Activated CD4-positive, alpha-beta memory T cell treated with anti-CD3 and anti-CD28 coated beads, Interleukin-2, amount 10 ng/mL, durations not matched to agents 7 days and 5 days (primary cell): ENCODE measurements at places on chromosomes 6 and 20. TPM values are rescaled to one million over a fixed set of nuclear protein-coding genes. Genes with fewer than 3 reads are reported as not detected.

C6orf132 gene
- total RNA-seq: 0.05 TPM

TRIM40 gene
- not detected for total RNA-seq

GJA10 gene
- total RNA-seq: 3.5 TPM

GPRC6A gene
- not detected for total RNA-seq

HCRTR2 gene
- total RNA-seq: not detected

CST4 gene
- not detected for total RNA-seq

ADGRF5 gene
- total RNA-seq: not detected

TFAP2C gene
- total RNA-seq: not detected

BHLHE23 gene
- total RNA-seq: not detected

GRCh38 chr6:121767211-121767610 is 331.8 kb downstream of the GJA1 start:
- peaks cover 3% of the 10 kb centered on the region for H3K4me1 ChIP-seq
- H3K36me3 ChIP-seq: no peaks in the 10 kb centered on the region
- no peak for DNase-seq
- H3K4me3 ChIP-seq: no peak overlapping the region
- no peak overlapping the region for H3K27ac ChIP-seq

DNA sequence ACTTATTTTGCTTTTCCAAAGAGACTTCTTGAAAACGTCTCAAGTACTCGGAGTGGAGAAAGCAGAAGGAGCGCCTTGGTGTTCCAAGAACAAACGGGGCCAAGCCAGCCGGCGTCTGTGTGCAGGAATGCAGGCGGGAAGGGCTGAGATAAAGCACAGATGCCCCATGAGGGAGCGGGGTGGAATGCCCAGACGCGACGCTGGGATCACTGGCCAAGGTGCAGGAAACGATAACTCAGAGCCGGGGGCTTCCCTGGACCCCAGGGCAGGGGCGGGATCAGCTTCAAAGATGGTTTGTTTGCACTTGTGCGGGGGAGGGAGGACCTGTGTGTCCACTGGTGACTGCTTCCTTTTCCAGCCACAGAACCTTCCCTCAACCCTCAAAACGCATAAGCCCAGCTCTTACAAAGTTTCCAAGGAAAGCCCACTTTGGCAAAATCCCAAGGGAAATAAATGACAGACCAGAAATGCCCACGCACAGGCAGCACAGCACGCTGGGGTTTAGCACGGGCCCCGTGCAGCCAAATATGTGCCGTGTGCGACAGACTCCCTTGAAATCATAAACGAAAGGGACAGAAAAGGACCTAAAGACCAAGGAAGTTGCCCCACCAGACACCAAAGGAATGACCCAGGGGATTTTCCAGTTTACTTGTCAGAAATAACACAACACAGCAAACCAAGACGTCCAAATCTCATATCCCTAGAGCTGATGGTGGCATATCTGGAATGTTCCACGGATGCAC is 113.9 kb downstream of the NFATC2 start:
- peaks cover 89% of the 10 kb centered on the region for H3K4me1 ChIP-seq
- DNase-seq: no peak
- peaks cover 76% of the 10 kb centered on the region for H3K36me3 ChIP-seq
- no peak overlapping the region for H3K4me3 ChIP-seq
- H3K27ac ChIP-seq: peak overlapping the region; percentile 63

- no peak overlapping the region for H3K27ac ChIP-seq
- no peak overlapping the region for H3K4me3 ChIP-seq
- H3K27me3 ChIP-seq: no peaks in the 10 kb centered on the region
- no peaks in the 10 kb centered on the region for H3K4me1 ChIP-seq
- no peak for DNase-seq
Measured at GRCh38 chr6:81988871-81989270, 236.4 kb upstream of the TENT5A start.

DNA sequence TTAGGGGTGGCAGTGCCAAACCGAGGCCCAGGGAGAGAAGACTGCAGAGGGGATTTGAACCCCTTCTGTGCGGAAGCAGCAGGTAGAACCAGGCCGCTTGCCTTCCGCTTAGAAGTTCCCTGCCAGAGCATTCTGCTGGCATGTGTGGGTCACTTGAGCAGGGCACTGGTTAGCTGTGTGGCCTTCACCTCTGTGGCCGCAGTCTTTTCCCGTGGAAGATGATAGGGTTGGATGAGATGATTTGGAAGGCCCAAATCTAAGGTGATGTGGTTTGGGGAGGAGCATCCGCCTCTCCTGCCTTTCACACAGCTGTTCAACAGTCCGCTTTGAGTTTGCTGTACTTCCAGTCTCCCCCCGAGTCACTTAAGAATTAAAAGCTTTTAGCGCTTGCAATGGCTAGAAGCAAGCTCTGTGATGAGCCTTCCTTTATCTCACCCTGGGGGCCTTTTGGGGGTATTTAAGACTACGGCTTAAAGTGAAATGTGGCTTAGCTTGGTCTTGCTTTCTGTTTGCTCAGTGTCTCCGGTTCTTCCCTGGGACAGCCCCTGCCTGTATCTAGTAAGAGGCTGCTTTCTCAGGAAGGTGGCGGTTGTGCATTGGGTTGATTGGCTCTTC is 743 bp downstream of the CMTR1 start:
- H3K4me3 ChIP-seq: peak overlapping the region; percentile 89
- peaks cover 2% of the 10 kb centered on the region for H3K27me3 ChIP-seq
- H3K36me3 ChIP-seq: peaks cover 46% of the 10 kb centered on the region
- H3K27ac ChIP-seq: peak overlapping the region; percentile 96
- DNase-seq: peak; percentile 57
- H3K4me1 ChIP-seq: peaks cover 51% of the 10 kb centered on the region

GRCh38 chr6:143074670-143075318 is 14.1 kb downstream of the AIG1 start:
- H3K36me3 ChIP-seq: peaks cover 17% of the 10 kb centered on the region
- no peak for DNase-seq
- H3K4me1 ChIP-seq: peaks cover 1% of the 10 kb centered on the region
- H3K4me3 ChIP-seq: no peak overlapping the region

GRCh38 chr6:32614366-32615081 is 22.7 kb upstream of the HLA-DQA1 start:
- DNase-seq: no peak
- no peak overlapping the region for H3K27ac ChIP-seq
- H3K27me3 ChIP-seq: no peaks in the 10 kb centered on the region
- H3K36me3 ChIP-seq: peaks cover 18% of the 10 kb centered on the region
- peaks cover 16% of the 10 kb centered on the region for H3K4me1 ChIP-seq

GRCh38 chr6:2433266-2433665 is 187.9 kb upstream of the GMDS start:
- no peak for DNase-seq
- peaks cover 1% of the 10 kb centered on the region for H3K27me3 ChIP-seq
- no peak overlapping the region for H3K27ac ChIP-seq
- H3K4me1 ChIP-seq: no peaks in the 10 kb centered on the region
- no peaks in the 10 kb centered on the region for H3K36me3 ChIP-seq
- H3K4me3 ChIP-seq: no peak overlapping the region

- no peak overlapping the region for H3K27ac ChIP-seq
- DNase-seq: peak; percentile 43
- no peaks in the 10 kb centered on the region for H3K36me3 ChIP-seq
- no peaks in the 10 kb centered on the region for H3K27me3 ChIP-seq
- H3K4me1 ChIP-seq: peaks cover 8% of the 10 kb centered on the region
Measured at GRCh38 chr6:170160031-170160627, 130.7 kb downstream of the DLL1 start.

DNA sequence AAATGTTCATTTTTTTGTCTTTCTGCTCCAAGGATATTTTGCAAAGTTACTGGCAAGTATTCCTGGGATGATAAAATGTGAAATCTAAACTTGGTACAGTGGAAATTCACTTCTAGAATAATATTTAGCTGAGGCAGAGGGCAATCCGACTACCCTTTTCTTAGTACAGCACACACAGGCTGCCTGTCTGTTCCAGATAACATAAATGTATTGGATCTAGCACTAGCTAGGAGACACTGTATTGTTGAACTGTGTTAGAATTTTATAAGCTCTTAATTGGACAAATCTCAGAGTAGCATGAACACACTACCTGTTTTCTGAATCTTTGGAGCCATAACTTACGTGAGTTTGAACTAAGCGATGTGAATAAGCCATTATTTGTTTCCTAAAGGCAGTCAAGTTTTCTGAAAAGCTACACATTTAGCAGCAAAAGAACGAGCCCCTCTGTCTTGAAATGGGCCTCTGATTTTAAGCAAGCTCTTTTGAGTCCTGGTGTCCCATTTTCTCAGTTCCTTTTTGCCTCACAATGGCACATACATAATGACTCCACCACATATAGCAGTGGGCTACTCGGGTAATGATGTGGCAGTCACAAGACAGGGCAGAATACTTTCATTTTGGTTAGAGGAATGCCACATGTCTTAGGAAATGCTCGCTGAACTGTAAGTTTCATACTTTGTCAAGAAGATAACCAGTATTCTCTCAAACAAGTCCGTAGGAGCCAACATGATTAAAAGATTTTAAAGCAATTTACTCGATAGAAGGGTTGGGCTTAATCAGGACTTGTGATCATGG is 116.5 kb upstream of the ESR1 start:
- peak; percentile 46 for DNase-seq
- peaks cover 6% of the 10 kb centered on the region for H3K36me3 ChIP-seq

- no peak for DNase-seq
- H3K4me3 ChIP-seq: no peak overlapping the region
- no peak overlapping the region for H3K27ac ChIP-seq
- H3K27me3 ChIP-seq: peaks cover 38% of the 10 kb centered on the region
- H3K4me1 ChIP-seq: peaks cover 8% of the 10 kb centered on the region
- H3K36me3 ChIP-seq: no peaks in the 10 kb centered on the region
Measured at GRCh38 chr20:31969991-31970390, 2.0 kb downstream of the XKR7 start.

DNA sequence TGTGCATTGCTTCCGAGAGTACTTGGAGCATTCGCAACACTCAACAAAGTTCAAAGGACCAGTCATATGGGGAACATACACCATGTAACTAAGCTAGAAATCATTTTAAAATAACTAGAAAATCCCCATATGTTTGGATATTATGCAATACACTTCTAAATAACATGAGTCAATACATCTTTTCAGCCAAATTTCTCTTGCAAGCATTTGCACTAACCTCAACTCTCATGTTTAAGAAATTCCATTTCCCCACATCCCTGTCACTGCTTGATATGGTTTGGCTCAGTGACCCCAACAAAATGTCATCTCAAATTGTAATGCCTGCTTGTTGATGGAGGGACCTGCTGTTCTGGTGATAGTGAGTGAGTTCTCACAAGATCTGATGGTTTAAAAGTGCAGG is 85.7 kb upstream of the CST7 start:
- H3K27me3 ChIP-seq: peaks cover 4% of the 10 kb centered on the region
- DNase-seq: no peak
- H3K4me1 ChIP-seq: peaks cover 20% of the 10 kb centered on the region
- H3K27ac ChIP-seq: no peak overlapping the region

- no peak overlapping the region for H3K4me3 ChIP-seq
- H3K27me3 ChIP-seq: no peaks in the 10 kb centered on the region
- no peaks in the 10 kb centered on the region for H3K36me3 ChIP-seq
- no peak for DNase-seq
Measured at GRCh38 chr6:14147891-14148290, 30.3 kb downstream of the CD83 start.

- H3K27me3 ChIP-seq: no peaks in the 10 kb centered on the region
- peaks cover 64% of the 10 kb centered on the region for H3K4me1 ChIP-seq
- peak; percentile 73 for DNase-seq
- peaks cover 4% of the 10 kb centered on the region for H3K36me3 ChIP-seq
- H3K4me3 ChIP-seq: peak overlapping the region; percentile 66
Measured at GRCh38 chr6:137904822-137905617, 38.0 kb downstream of the TNFAIP3 start.

GRCh38 chr6:31690231-31691077 is 9.6 kb upstream of the LY6G5C start:
- H3K4me3 ChIP-seq: no peak overlapping the region
- peaks cover 51% of the 10 kb centered on the region for H3K36me3 ChIP-seq
- H3K27ac ChIP-seq: peak overlapping the region; percentile 9

DNA sequence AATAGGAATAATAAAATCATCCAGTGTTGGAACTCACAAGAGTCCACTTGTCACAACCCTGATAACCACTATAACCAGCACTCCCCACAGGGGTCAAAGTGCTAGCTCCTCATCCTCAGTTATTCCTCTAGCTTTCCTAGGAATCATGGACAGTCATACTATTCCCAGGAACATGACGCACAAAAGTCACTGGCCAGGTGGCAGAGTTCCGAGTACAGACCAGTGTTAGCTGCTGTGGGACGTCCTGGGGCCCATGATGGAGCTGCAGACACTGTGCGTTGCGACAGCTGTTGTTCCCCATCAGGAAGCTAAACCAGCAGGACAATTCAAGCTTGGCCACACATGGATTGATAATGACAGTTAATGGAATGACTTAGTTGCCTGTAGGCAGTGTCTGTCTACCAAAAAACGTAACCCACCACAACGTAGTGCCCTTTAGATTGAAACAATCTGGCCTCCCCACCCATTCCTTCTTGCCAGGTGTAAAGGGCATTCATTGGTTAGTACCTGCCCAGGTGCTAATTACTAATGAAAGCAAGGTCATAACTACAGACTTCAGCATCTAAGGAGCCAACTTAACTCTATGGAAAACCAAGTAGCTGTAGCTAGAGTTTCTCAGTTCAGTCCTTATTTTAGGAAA is 17.4 kb downstream of the EZR start:
- peaks cover 59% of the 10 kb centered on the region for H3K36me3 ChIP-seq
- no peaks in the 10 kb centered on the region for H3K27me3 ChIP-seq
- H3K4me1 ChIP-seq: peaks cover 85% of the 10 kb centered on the region
- no peak for DNase-seq
- H3K4me3 ChIP-seq: no peak overlapping the region

GRCh38 chr20:3209257-3209945 is at the start of gene ITPA:
Gene ITPA (plus strand): TSS chr20:3209498. CDS start chr20:3209552, 54 bp downstream.
- H3K27ac ChIP-seq: peak within 1 kb of the TSS; percentile 90
- peak; percentile 72 for DNase-seq
- peaks cover 21% of the 10 kb centered on the region for H3K36me3 ChIP-seq
- no peaks in the 10 kb centered on the region for H3K27me3 ChIP-seq
- H3K4me1 ChIP-seq: peaks cover 23% of the 10 kb centered on the region
- peak within 1 kb of the TSS; percentile 95 for H3K4me3 ChIP-seq

DNA sequence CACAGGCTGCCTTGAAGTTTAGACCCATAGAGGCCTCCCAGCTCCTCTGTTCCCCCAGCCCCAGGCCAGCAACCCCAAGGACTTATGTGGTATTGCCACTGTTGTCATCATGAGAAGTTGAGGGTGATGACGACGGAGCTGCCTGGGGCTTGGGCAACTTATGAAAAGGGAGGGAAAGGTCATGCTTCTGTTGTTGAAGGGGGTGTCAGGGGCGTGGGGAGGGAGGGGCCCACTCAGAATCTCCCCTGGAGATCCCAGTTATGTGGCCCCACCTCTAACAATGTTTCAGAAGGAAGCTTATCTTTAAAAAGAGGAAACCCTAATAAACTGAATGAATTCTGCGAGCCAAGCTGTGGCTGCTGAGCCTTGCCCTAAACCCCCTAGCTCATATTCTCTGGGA is 4.2 kb downstream of the ADTRP start:
- no peak overlapping the region for H3K4me3 ChIP-seq
- peaks cover 2% of the 10 kb centered on the region for H3K27me3 ChIP-seq
- no peaks in the 10 kb centered on the region for H3K36me3 ChIP-seq
- DNase-seq: no peak
- no peak overlapping the region for H3K27ac ChIP-seq

DNA sequence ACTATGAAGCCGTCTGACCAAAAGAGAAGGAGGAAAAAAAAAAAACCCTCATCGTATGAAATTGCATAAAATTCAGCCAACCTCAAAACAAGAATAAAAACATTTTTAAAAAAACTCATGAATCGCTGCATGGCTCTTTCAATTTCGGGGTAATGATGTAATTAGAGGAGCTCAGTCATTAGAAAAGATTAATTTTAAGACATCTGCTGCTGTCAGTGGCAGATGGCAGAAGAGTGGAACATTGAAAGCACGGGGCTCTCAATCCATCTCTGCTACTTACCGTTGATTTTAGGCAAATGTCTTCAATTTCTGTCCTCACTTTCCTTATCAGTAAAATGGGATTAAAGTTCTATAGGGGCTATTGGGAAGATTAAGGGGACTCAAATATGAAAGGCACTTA is 79.1 kb downstream of the EYA2 start:
- no peaks in the 10 kb centered on the region for H3K36me3 ChIP-seq
- peaks cover 70% of the 10 kb centered on the region for H3K27me3 ChIP-seq
- H3K4me3 ChIP-seq: no peak overlapping the region
- H3K4me1 ChIP-seq: peaks cover 48% of the 10 kb centered on the region
- DNase-seq: no peak
- H3K27ac ChIP-seq: no peak overlapping the region
